Occipital lobe (tissue), 3 donors: ENCODE measurements at places on chromosomes 3 and 15. TPM values are rescaled to one million over a fixed set of nuclear protein-coding genes. Genes with fewer than 3 reads are reported as not detected.

NMD3 gene
- total RNA-seq = 72.2 TPM

CHRM5 gene
- 0.47 TPM for total RNA-seq

SAXO2 gene
- 4.1 TPM for total RNA-seq

ZFAND6 gene
- total RNA-seq = 135 TPM

SERPINI2 gene
- total RNA-seq = 2.0 TPM

CP gene
- total RNA-seq = 1.7 TPM

TTC23 gene
- total RNA-seq = 11.2 TPM

SUSD5 gene
- 3.0 TPM for total RNA-seq

VEPH1 gene
- 9.2 TPM for total RNA-seq

ERICH6 gene
- not detected for total RNA-seq

PFKFB4 gene
- 19.2 TPM for total RNA-seq

ATP13A5 gene
- under 0.01 TPM for total RNA-seq

PLA2G4B gene
- total RNA-seq = 2.5 TPM

CCRL2 gene
- total RNA-seq = 1.1 TPM

HAPLN3 gene
- total RNA-seq = 8.7 TPM

LDHAL6B gene
- total RNA-seq = not detected

IL17RD gene
- 38.1 TPM for total RNA-seq

RGMA gene
- 8.1 TPM for total RNA-seq

UROC1 gene
- total RNA-seq = not detected

ATP1B3 gene
- 40.7 TPM for total RNA-seq

BFSP2 gene
- 1.1 TPM for total RNA-seq

NEK4 gene
- total RNA-seq = 46.0 TPM

RLBP1 gene
- total RNA-seq = 2.3 TPM

CLDN18 gene
- total RNA-seq = not detected

SGO1 gene
- total RNA-seq = 1.7 TPM

TFDP2 gene
- total RNA-seq = 40.2 TPM

CADM2 gene
- 96.5 TPM for total RNA-seq

HYAL1 gene
- total RNA-seq = 0.16 TPM

FAM162A gene
- 10.3 TPM for total RNA-seq

MELTF gene
- 1.7 TPM for total RNA-seq

RAD51 gene
- 0.47 TPM for total RNA-seq

SKOR1 gene
- total RNA-seq = 0.16 TPM

TMEM212 gene
- not detected for total RNA-seq

TMIE gene
- total RNA-seq = 2.5 TPM

GRIP2 gene
- 9.7 TPM for total RNA-seq

CLDND1 gene
- 141 TPM for total RNA-seq

UPK1B gene
- total RNA-seq = 0.16 TPM

ROPN1 gene
- 0.16 TPM for total RNA-seq

PP2D1 gene
- not detected for total RNA-seq

CELSR3 gene
- total RNA-seq = 34.5 TPM

MST1 gene
- total RNA-seq = 7.5 TPM

MAP6D1 gene
- total RNA-seq = 4.5 TPM

CYP1A2 gene
- total RNA-seq = not detected

GP9 gene
- not detected for total RNA-seq

SOX2 gene
- total RNA-seq = 78.0 TPM

PRICKLE2 gene
- 87.5 TPM for total RNA-seq

IFRD2 gene
- total RNA-seq = 15.1 TPM

TNFSF10 gene
- 4.7 TPM for total RNA-seq

HIGD2B gene
- 0.47 TPM for total RNA-seq

RPL29 gene
- total RNA-seq = 778 TPM

MAGEF1 gene
- total RNA-seq = 42.7 TPM

SOX14 gene
- not detected for total RNA-seq

GPR171 gene
- not detected for total RNA-seq

SPINT1 gene
- total RNA-seq = 5.1 TPM

WNT7A gene
- 9.0 TPM for total RNA-seq

CAMP gene
- total RNA-seq = not detected

SPINK8 gene
- not detected for total RNA-seq

SPESP1 gene
- total RNA-seq = 0.16 TPM
